NCI-H187 (cell line): ENCODE measurements at places on chromosomes 5 and 9.

DNA sequence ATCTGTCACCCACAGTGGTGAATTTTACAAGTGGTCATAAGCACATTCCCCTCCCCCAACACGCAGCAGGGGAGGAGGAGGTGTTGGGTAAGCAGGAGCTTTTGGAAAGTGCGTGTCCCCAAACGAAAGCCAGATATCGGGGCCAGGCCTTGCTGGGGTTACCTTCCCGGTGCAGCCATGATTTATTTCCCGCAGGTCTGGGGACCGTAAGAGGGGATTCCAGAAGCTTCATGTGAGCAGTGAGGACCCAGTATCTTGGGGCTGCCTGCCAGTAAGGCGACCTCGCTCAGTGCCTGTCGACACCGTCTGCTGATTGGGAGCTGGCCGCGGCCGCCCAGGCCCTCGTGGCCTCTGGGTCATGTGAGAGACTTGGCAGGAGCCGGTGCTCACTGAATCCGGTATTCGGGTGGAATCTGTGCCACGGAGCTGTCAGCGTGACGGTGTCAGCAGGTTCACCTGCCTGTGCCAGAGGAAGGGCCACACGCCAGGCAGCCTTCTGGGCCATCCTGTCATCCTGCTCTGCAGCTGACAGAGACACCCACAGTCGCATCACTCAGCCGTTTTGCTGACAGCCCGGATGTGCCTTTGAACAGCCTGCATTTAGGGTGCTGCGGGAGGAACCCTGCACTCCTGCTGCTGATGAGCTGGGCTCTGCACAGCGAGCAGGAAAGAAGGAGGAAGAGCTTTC is 37.3 kb downstream of the SEC61B start:
- DNase-seq = no peak

- no peak for DNase-seq
Measured at GRCh38 chr9:12798066-12798770, 23.4 kb downstream of the LURAP1L start.

DNA sequence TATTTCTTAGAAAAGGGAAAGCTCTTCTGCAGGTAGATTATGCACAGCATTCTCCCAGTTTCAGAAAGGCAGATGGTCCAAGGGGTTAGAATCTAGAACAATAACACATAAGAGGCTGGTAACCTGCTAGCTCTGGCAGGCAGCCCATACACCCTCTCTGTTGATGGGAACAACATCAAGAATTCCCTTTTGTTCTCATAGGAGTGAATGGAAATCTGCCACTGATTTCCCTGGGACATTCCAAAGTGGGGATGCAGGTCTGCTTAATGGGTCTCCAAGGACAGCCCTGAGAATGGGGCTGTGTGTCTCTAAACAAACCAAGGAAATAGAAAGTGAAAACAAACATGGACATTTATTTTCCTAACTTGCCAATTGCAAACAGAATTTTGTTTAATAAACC is 456.8 kb downstream of the EBF1 start:
- no peak for DNase-seq

- no peak for DNase-seq
Measured at GRCh38 chr5:35878079-35878478, 21.4 kb downstream of the IL7R start.

GRCh38 chr9:116817762-116818161 is 130.7 kb downstream of the TRIM32 start:
- DNase-seq = no peak

GRCh38 chr9:129289131-129289731 is 111.2 kb upstream of the IER5L start:
- DNase-seq = no peak

DNA sequence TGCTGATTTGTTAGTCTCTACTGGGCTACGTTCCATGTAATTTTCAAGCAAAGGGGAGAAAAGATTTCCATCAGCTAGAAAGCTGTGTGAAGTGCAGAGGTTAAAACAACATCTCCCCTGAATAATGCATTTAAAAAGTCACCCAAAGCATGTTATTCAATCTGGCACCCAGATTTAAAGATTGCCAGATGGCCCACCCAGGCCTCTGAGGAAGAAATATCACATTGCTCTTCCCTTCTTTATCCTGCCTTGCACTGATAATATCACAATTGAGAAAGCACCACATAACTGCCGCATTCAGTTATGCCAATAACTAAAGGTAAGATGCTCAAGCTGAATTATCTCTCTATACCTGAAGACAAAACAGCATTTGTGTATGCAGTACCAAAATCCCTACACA is 119.4 kb upstream of the PUM3 start:
- DNase-seq = no peak
